ENCODE measurements at places on chromosomes 13 and 19.

- DNase-seq = no peak
These were observed 6.5 kb downstream of the KCNN4 start for GRCh38 chr19:43774103-43774939.

DNA sequence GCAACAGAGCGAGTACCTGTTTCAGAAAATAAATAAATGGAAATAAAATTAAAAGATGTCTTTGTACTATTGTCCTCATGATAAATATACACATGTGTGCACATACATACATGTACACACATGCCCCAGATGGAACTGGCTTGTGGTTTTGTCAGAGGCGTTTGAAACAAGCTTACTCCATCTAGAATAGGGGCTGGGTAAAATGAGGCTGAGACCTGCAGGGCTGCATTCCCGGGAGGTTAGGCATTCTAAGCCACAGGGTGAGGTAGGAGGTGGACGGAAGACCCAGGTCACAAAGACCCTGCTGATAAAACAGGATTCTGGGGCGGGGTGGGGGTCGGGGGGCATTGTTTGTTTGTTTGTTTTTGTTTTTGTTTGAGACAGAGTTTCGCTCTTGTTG lies 8.1 kb upstream of the SIN3B start:
- no peak for DNase-seq

- DNase-seq = no peak
These were observed 34.4 kb downstream of the NLRP4 start for GRCh38 chr19:55870736-55871135.

DNA sequence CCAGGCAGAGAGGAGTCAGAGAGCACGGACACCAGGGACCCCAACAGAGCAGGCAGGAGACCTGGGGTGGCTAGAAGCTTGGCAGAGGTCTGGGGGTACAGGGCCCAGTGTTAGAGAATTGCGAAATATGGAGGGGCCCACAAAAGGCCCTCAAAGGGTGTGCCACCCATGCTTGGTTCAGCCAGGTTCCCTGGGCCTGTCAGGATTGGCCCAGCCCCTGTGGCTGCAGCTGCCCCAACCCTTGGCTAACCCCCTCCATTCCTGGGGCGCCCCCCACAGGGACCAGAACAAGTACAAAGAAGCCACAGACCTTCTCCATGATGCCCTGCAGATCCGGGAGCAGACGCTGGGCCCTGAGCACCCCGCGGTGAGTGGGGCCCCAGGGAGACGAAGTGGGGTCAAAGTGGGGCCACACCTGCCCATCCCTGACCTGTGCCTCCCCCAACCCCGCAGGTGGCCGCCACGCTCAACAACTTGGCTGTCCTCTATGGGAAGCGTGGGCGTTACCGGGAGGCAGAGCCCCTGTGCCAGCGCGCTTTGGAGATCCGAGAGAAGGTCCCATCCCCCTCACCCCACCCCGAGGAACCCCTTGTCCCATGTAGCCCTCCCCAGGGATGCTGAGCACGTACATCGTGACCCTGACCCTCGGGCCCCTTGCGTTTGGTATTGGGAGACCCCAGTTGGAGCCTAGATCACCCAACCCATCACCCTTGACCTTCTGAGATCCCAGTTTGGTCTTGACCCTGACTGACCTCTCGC lies 8.0 kb downstream of the KLC3 start:
- DNase-seq = no peak

GRCh38 chr13:23488442-23488841 lies 54.9 kb upstream of the SACS start:
- DNase-seq = no peak

DNA sequence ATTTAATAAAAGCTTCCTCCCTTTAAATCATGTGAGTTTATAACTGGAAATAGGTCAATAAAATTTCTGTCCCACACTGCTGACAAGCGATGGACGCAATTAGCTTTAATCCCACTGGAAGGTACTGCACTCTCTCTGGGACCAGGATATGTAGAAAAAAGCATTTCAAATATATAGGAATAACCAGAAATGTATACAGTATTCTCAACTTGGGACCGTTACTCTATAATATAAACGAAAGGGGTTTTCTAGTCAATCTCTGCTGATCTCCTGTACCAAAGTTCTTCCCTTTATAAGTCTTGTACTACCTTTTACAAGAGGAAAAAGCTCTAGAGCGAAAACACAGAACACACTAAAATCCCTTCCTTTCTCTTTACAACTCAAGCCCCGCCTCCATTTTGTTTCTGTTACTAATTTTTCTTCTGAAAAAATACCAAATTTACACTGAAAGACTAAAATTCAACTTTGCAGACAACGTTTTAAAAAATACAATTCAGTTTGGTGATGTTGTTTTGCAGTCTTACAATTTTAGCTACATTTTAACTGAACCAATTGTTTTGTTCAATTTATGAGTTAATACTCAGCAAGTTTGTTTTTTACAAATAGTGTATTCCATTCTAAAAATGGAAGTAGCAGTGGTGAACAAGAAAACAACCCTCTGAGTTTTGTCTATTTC lies 1.7 kb upstream of the USPL1 start:
- DNase-seq = no peak

- no peak for DNase-seq
These were observed 11.8 kb upstream of the HMGB1 start for GRCh38 chr13:30477346-30478195.

DNA sequence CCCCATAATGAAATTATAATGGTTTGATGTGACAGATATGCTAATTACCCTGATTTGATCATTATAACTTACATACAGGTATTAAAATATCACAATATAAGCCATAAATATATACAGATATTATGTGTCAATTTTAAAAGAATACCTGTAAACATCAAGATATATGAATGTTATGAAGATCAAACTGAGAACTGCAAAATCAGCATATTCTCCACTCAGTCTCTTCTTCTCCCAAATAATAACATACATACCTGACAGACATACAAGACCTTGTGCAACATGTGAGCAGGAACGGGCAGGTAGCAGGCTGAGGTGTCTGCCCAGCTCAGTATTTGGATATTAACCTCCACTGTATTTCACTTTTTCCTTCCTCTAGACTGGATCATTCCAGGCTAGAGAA lies 547.2 kb downstream of the UQCRFS1 start:
- DNase-seq = no peak

- DNase-seq = no peak
These were observed 240.3 kb downstream of the DCT start for GRCh38 chr13:94239135-94239534.

DNA sequence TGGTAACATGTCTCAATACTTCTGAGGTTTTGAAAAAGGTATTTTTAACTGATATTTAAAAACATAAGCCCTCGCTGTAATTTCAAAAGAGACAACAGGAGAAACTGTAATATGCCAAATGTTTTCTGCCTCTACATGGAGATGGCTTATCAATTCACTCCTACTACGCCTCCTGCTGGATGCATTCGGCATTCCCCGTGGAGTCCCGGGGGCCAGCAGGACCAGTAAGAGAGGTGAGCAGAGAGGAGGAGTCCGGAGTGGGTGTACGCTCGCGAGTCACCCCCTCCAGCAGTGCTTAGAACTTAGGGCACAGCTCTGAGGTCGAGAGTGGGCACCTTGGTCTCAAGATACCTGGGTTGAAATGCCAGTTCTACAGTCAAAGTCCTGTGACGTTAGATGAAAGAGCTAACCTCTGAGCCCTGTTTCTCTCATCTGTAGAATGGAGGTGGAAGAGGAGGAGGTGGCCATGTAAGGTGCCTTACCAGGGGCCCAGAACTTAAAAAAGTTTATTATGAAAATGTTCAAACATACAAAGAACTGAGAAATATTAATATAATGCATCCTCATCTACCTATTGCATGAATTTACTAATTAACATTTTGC lies 110.2 kb downstream of the STK24 start:
- DNase-seq = peak; percentile 47

DNA sequence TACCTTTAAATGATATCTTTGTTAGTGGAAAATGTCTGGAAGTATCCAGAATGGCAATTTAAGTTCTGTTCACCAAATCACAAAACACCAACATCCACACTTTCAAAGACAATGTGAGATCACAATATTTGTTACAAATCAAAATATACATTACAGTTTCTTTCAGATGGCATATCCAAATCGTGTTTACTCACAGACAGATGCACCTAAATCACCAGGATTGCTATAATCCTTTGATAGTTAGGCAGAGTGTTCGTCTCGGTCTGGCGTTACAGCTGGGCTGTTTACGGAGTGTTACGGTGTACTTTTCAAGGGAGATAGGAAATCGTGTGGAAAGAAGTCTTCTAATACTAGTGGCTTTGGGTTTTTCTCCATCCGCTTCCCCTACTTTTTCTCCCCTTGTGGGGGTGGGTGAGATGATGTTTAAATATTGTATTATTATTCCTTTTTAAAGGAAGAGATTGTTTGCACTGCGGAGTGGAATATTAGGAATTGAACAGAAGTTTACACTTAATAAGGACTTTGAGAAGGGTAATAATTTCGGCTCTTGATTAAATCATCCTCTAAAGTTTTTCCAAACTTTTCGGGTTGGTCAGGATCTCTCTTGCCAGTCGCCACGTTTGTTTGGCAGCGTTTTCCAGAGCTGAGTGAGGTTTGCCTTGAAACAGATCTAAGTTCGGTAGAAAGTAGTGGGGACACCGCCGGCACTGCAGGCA lies 1.8 kb downstream of the MAB21L1 start:
- no peak for DNase-seq

DNA sequence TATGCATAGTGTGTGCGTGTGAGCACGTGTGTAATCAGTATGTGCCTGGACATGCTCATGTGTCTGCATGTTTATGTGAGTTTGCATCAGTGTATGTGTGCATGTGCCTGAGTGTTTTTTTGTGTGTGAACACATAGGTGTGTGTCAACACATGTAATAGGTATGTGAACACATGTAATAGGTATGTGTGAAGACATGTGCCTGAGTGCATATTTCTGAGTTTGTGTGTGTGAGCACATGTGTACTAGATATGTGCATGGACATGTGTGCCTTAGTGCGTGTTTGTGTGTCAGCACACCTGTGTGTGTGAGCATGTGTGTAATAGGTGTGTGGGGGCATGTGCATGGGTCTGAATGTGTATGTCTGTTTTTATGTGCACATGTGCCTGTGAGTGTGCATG lies 7.4 kb downstream of the SPPL2B start:
- no peak for DNase-seq

DNA sequence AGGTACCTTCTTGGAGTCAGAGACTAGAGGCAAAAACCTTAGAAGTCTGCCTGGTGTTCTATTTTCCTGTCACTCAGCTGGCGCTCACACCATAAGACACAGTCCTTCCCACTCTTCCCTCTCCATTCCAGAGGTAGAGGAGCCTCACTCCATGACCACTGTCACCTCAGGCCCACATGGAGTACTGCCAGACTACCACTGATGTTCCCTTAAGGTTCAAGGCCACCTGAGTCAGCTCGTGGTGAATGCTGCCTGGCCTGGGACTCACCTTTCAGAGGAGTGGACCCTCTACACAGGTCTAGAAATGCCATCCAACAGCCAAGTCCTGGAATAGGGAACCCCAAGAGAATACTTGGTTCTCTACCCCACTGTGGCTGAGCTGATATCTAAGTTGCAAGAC lies 29.9 kb downstream of the RGCC start:
- DNase-seq = no peak

- peak; percentile 66 for DNase-seq
These were observed 685 bp downstream of the LENG9 start for GRCh38 chr19:54462655-54463530.

- DNase-seq = no peak
These were observed 377.6 kb downstream of the IRS2 start for GRCh38 chr13:109408591-109409382.

DNA sequence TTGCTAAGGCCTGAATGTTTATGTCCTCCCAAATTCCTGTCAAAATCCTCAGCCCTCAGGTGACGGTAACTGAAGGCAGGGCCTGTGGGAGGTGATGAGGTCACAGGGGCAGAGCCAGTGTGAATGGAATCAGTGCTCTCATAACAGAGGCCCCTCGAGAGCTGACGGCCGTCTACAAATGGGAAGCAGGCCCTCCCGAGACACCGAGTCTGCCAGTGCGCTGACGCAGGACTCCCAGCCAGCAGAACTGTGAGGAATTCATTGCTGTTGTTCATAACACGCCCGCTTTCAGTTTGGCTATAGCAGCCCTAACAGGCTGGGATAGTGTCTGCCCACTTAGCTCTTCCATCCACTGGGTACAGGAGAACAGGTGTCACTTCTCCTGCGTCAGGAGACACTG lies 41.2 kb downstream of the CARS2 start:
- no peak for DNase-seq

- DNase-seq = no peak
These were observed 1681.5 kb downstream of the EFNB2 start for GRCh38 chr13:104854007-104854406.

- no peak for DNase-seq
These were observed 5.8 kb upstream of the ILF3 start for GRCh38 chr19:10648360-10648759.

- DNase-seq = no peak
These were observed at the start of gene GPR18 for GRCh38 chr13:99258210-99258860. GPR18 (minus strand) TSS chr13:99258379; CDS start chr13:99255872, 2,507 bp downstream.

DNA sequence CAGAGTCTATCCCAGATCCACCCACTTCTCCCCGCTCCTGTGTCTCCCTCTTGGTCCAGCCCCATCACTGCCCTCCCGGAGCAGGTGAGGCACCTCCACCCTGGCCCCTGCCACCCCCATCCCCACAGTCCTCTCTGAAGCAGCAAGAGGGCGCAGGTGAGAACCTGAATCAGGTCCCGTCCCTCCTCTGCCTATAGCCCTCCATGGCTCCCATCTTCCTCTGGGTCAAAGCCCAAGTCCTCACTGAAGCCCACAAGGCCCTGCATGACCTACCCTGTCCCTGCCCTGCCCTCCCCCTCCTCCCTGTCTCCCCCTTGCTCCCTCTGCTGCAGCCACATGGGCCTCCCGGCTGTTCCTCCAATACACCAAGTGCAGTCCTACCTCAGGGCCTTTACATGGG lies 10.8 kb upstream of the ZNRF4 start:
- DNase-seq = no peak

- DNase-seq = no peak
These were observed 49.2 kb downstream of the KLF5 start for GRCh38 chr13:73107970-73108369.

DNA sequence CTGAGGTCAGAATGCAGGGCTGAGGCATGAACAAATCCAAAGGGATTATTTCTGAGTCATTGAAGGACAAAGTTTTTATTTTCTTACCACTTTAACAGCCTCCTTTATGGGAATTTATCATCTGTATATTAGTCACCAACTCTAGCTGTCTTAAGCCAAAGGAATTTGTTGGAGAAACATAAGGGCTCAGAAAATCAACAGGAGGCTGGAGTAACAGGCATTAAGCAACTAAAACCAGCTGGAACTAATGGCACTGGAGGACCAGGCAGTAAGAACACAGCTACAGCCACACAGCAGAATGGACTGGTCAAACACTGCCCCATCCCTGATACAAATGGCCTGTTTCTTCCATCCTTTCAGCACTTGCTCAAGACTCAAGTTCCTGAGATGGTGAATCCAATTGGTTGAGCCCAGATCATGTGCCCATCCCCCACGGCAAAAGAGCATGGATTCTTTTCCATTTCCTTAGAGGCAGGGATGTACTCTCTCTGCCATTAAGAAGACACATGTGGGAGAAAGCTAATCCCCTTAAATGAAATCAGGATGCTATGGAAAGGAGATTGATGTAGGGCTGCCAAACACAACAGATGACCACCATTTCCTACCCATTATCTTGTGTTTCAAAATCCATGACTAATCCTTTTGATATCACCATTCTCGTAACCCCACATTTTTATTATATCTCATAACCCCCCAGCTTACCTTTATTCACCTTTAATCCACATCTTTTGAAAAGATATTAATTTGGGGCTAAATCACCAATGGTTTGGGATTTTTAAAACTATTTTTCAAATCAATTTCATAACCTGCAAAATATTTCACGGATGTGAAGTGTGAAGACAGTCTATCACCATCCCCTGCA lies 157.0 kb upstream of the FNDC3A start:
- no peak for DNase-seq

GRCh38 chr19:48149430-48149829 lies 20.7 kb downstream of the LIG1 start:
- no peak for DNase-seq
